Thyroid gland (tissue), 4 donors: ENCODE measurements at places on chromosomes 3 and 15. TPM values are rescaled to one million over a fixed set of nuclear protein-coding genes. Genes with fewer than 3 reads are reported as not detected.

- DNase-seq: no peak
Measured at GRCh38 chr15:58934521-58934920, 1.0 kb upstream of the SLTM start.

- DNase-seq: no peak
Measured at GRCh38 chr3:120568202-120568531, 28.0 kb upstream of the NDUFB4 start.

DNA sequence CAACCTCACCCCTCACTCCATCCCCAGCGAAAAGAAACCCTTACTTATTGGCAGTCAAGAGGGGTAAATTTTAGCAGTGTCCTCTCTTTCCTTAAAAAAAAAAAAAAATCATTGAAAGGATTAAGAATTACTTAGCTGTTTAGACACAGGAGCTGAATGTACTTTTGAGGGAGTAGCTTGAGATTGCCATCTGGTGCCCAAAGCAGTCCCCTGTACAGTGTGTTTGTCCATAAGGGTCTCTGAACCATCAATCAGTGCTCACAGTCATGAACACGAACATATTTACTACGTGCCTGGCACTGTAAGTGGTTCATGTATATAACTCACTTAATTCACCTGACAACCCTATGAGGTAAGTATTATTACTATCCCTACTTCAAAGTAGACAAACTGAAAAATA lies 463.5 kb downstream of the RAP2B start:
- no peak for DNase-seq

DNA sequence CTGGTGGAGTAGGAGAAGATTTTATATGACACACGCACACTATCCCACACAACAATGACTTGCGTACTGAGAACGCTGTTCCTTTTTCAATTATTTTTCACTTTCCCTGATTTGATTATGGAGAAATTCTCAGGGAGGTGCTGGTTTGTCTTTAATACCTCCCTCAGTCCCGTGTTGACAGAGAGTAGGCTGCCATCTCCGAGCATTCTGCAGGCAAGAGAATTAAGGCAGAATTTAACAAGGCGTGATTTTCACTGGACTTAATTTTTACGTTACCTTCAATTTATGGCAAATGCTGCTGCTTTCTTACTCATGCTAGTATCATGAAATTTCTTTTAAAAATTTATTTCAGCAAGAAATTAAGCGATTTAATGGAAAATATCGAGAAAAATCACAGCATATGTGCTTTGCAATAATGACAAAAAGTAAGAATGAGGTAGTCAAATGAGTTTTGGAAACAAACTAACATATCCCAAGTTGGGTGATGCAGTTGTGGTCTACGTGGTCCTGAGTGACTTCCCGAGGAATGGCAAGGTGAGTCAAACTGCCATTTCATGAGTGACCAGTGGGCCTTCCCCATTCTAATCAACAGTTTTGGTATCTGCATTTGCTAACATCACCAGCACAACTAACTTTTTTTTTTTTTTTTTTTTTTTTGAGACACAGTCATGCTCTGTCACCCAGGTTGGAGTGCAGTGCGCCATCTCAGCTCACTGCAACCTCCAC lies 16.9 kb downstream of the DNASE1L3 start:
- no peak for DNase-seq

DNA sequence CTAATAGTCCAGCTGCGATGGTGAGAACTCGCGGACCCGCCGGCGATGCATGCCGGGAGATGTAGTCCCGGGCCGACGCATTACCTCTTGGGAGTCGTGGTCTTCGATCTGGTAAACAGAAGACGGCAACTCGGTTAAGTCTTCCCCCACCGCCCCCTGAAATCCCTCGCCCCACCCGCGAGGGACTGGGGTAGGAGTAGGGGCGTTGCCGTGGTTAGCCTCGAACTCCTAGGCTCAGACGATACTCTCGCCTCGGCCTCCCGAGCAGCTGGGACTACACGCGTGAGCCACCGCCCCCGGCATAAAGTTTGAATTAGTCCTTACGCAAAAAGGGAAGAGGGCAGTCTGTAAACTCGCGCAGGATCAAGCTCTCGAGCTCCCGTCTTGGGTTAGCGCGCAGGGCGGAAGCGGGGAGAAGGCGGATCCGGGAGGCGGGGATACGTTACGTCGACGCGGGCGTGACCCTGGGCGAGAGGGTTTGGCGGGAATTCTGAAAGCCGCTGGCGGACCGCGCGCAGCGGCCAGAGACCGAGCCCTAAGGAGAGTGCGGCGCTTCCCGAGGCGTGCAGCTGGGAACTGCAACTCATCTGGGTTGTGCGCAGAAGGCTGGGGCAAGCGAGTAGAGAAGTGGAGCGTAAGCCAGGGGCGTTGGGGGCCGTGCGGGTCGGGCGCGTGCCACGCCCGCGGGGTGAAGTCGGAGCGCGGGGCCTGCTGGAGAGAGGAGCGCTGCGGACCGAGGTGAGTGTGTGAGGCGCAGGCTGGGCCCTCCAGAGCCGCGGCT lies at the start of gene RAD51:
RAD51 (plus strand) TSS at position 487 of the 781 bp plus-strand sequence. CDS start 3,585 bp downstream, outside the sequence.
- DNase-seq: peak; percentile 92

GRCh38 chr3:81790117-81790516 lies 28.7 kb upstream of the GBE1 start:
- peak; percentile 25 for DNase-seq

DNA sequence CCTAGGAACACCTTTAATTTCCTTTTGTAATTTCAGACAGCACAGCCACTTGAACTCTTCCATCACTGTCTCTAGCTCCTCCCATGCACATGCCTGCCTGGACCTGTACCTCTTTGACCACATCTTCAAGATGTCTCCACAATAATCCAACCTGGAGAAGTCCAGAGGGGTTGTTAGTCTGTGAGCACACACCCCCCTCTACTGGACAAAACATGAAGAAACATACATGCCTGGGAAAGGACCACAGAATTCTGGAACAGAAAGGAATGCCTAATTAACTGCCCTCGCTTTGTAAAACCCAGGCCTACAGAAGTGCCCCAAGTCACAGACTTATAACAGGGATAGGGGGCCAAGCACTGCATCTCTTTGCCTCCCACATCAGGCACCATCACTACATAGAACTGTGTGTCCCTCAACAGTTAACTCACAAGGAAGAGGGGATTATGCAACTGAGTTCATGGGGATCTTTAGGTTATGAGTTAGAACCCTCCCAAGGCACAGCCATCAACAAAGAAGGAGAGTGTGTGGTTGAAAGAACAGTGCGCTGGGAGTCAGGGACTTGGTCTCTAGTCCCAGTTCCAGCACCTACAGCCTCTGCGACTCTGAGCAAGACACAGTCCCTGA lies 61.7 kb downstream of the FMN1 start:
- peak; percentile 45 for DNase-seq

DNA sequence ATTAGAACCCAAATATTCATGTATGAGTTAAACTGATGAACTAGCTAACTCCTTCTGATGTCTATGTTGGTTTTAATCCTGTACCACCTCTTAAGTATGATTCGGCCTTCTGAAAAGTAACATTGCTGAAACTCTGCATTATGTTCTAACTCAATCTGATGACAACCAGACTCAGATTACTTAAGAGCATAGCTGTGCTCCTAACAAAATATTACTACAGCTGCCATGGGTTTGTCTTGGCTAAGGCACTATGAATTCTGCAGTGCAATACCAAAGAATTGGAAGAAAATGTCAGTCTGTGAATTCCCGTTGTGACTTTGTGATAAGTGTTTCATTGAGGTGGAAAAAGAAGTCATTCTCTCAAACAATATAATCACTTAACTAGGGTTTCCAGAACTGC lies 224.4 kb downstream of the ZMAT3 start:
- no peak for DNase-seq

DNA sequence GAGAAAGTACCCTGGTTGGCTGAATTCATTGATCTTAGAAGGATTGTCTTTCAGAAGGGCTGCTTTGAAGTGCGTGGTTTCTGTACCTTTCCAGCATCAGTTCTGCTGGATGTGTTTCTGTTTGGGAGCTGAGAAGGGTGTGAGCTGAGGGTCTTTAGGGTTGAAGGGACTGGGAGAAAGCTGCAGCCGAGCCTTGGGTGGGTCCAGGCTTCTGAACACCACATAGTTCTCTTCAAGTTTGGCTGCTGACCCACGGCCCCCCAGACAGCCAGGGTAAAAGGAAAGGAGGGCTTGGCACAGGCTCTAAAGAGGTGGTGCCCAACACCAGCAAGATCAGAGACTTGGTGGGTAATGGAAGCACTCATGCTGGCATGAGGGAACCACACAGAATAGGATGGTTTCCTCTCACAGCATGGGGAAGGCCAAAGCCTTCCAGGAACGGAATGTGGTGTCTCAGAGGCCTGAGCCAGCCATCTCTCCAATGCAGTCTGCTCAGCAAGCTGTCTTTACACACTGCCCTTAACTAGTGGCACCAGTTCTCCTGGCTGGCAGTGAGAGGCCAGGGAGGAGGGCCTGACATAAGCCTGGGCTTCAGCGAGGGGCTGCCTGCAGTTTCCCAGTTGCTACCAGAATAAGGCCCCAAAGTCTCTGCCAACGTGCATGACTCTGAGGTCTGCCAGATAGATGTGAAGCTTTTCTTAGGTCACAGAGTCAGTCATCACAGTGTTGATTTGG lies 239.0 kb upstream of the TRIM42 start:
- no peak for DNase-seq

GRCh38 chr3:53780806-53781205 lies 65.4 kb downstream of the CHDH start:
- no peak for DNase-seq

GRCh38 chr3:94249491-94250079 lies 186.7 kb downstream of the NSUN3 start:
- DNase-seq: peak; percentile 76

GRCh38 chr3:143040261-143040879 lies 39.0 kb downstream of the U2SURP start:
- no peak for DNase-seq

GRCh38 chr3:155352900-155353490 lies 59.5 kb upstream of the STRIT1 start:
- DNase-seq: no peak

GRCh38 chr3:183108001-183108449 lies 8.7 kb upstream of the MCCC1 start:
- no peak for DNase-seq

The SMAD3 gene
- 33.6 TPM for total RNA-seq

The INKA1 gene
- 6.2 TPM for total RNA-seq

The SAXO2 gene
- total RNA-seq: 2.4 TPM

The GOLGA8O gene
- 2.6 TPM for total RNA-seq

The XRN1 gene
- 71.7 TPM for total RNA-seq
